ENCODE measurements at places on chromosomes 4 and X.

GRCh38 chr4:182905038-182905437 lies 12.1 kb downstream of the DCTD start:
- DNase-seq = no peak

- no peak for DNase-seq
Observed at GRCh38 chr4:37359261-37359660, 114.7 kb downstream of the NWD2 start.

- DNase-seq = no peak
Observed at GRCh38 chr4:4302416-4302815, 12.4 kb downstream of the ZBTB49 start.

GRCh38 chr4:189081826-189082225 lies 858.8 kb upstream of the FRG1 start:
- DNase-seq = no peak

- DNase-seq = no peak
Observed at GRCh38 chr4:87659247-87659931, 9.3 kb downstream of the DMP1 start.

Measured in SHP77 (cell line).